ENCODE measurements at places on chromosomes 5 and 9. TPM values are rescaled to one million over a fixed set of nuclear protein-coding genes. Genes with fewer than 3 reads are reported as not detected.
A peak's percentile ranks its signal among the peaks of the same experiment; 100 is the strongest.

The FAM170A gene
- polyA plus RNA-seq: not detected

The ITGA1 gene
- 60.0 TPM for polyA plus RNA-seq

The PCDHB11 gene
- polyA plus RNA-seq: 4.4 TPM

The MSANTD3 gene
- polyA plus RNA-seq: 23.9 TPM

DNA sequence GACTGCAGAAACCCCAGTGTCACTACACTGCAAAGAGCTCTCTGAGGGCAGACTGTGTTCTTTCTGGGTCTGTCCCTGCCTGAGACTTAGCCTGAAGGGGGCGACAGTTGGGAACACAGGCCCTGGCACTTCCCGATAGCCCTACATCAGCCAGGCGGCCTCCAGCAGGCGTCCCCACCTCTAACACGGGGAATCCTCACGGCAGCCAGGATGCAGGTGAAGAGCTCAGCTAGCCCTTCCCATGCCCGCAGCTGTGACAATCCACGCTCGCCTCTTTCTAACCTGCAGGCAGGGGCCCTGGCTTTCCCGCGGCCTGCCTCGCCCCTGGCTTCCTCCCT is 5.9 kb downstream of the MED22 start:
- no peak for DNase-seq

DNA sequence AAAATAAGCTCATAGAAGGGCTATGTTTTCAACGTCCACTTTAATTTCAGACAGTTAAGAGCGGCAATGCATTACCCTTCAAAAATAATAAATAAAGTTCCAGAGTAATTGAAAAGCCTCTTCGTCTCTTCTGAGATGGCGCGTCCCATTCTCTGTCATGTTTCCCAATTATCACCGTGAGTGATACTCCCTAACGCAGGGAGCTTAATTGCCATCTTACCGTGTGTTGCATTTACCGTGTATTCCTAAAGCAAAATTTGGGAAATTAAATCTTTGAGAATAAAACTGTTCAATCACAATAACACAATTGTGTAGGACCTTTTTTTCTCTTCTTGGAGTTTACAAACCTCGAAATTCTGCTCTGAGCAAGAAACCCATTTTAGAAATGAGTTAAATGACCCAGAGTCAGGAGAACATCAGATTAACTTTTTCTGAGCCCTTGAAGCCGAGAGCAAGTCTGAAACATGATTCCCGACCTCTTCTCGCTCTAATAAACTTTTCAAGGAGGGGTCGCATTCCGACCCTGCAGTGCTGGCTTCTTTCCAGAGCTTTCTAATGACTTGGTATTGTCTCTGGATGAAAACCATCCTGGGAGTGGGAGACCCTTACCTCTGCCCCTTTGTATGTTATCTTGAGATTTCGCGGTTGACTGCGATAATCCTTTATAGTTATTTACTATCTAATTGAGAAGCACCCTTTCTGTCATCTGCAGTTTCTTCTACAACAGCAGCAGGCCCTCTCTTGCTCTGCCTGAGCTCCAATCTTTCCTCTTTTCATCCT is 251.5 kb downstream of the FSTL4 start:
- DNase-seq: peak; percentile 86

GRCh38 chr9:68433531-68434110 is 77.2 kb downstream of the PGM5 start:
- DNase-seq: no peak

- no peak for DNase-seq
Observed at GRCh38 chr5:52579391-52579790, 208.3 kb upstream of the ITGA1 start.

DNA sequence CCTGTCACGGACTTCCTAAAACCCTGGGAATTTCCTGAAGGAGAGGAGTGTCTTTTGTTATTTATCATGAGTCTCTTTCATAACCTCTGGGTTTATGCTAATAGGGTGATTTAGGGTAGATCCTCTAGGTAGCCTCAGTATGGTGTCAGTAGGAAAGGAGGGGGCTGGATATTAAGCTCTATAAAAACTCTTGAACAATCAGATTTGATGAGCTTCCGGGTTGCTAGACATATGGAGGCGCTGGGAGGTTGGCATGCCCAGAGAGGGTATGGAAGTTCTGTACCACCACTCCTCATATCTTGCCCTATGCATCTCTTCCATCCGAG is 15.6 kb upstream of the PTBP3 start:
- no peak for DNase-seq

DNA sequence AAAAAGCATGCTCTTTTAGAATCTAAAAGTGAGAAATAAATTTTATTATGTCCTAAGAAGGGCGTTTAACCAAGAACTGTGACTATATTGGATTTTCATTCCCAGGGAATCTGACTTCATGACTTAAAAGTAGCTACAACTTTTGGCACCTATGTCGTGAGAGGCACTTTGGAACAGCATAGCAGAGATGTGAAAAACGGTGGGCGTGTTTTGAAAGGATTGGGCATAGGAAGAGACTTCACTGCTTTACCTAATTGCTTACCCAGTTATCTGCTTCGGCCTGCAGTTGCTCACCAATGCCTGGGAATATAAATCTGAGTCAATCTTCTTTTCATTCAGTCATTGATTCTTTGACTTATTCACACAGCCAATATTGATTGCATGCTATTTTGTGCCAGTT is 363.4 kb downstream of the DNAH5 start:
- no peak for DNase-seq
